SW 1271 (cell line): ENCODE measurements at places on chromosomes 11 and 22.

DNA sequence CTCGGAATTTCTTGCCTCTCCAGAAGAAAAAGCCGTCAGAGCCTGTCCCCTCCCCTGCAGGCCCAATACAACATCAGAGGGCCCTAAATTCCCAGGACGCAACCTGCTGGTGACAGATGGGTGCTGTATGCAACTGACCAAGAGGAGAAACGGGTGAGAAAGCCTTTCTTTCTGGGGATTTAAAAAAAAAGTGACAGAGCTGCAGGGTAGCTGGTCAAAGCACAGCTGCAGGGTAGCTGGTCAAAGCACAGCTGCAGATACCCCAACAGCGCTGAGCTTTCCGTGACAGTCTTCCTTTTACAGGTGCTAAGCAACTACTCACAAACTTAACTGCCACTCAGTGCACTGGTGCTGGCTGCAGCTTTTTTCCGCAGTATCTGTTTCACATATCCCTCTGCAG, 17.8 kb downstream of the AP1B1 start:
- no peak for DNase-seq

DNA sequence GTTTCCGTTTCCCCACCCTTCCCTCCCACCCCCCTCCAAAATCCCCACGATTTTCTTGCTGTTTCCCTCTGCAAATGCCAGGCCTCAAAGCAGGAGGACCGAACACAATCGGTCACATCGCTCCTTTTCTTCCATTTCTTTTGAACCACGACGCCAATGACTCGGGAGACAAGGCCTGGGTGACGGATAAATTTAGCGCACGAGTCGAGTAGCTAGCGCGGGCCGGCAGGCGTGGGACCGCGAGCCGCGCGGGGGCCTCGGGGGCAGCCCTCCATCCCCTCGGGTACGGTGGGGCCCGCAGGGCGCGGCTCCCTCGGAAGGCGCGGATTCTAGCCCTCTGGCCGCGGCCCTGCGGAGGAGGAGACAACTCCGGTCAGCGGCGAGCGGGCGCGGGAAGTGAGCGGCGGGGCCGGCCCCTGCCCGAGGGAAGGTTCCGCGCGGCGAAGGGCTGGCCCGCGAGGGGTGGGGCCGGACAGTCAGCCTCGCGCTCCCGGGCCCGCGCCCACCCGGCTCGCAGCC, 414 bp downstream of the JOSD1 start:
- no peak for DNase-seq

DNA sequence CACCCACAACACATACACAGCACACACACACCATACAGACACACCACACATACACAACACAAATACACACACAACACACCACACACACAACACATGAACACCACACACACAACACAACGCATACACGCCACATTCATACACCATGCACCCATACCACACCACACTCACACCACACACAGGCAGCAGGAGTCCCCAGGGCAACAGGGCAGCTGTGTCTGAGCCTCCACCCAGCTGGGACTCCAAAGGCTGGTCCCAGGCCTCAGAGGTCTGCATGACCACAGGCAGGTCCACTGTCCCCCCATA, 3.3 kb upstream of the WNT7B start:
- no peak for DNase-seq

GRCh38 chr11:33463059-33463458, 205.9 kb downstream of the HIPK3 start:
- no peak for DNase-seq

DNA sequence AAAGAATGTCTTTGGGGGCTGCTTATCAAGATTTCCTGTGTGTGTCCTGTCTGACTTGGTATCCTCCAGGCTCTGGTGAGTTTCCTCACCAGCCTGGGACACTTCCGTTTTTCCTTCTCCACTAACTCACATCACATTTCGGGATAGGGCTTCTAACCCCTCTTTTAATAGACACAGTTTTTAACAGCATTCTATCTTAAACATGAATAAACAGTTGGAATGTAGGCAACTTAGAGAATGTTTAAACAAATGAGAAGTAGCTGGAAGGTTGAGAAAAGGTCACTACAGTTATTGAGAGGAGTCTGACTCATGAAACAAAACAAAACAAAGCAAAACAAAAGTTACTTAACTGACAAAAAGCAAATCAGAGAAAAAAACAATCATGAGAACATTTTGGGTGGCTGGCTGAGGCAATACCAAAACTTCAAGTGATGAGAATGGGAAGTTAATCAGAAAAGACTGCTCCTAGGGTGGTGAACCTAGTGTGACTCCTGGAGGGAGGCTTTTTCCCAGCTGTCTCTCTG, 64.7 kb upstream of the CTSC start:
- DNase-seq = peak; percentile 70

DNA sequence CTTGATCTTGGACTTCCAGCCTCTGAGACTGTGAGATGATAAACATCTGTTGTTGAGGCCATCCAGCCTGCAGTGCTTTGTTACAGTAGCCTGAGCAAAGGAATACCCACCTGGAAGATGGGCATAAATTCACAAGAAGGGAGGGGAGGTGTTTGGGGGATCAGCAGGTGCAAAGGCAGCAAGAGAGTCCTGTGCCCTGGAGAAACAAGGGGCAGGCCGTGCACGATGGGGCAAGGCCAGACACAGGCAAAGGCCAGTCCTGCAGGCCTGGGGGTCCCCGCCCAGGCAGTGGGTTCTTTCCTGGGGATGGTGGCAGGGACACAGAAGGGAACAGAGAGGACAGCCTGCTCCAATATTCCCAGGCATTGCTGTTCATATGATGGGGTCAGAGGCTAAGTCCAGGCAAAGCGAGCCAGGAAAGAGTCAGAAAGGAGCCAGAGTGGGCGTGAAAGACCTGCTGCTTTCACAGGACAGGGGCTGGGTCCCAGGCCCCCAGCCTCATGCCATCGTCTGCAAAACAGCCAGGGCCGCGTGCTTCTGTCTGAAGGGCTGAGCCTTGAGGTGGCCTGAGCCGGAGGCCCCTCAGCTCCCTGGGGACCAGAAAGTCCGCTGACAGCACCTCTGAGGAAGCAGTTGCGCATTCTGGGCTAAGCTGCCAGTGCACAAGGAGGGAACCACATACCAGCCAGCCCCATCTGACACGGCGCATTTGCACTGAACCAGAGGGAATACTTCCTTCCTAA, 48.8 kb downstream of the MYEOV start:
- DNase-seq = no peak

- DNase-seq = no peak
Observed at GRCh38 chr11:11407763-11408084, 54.7 kb upstream of the CSNK2A3 start.

DNA sequence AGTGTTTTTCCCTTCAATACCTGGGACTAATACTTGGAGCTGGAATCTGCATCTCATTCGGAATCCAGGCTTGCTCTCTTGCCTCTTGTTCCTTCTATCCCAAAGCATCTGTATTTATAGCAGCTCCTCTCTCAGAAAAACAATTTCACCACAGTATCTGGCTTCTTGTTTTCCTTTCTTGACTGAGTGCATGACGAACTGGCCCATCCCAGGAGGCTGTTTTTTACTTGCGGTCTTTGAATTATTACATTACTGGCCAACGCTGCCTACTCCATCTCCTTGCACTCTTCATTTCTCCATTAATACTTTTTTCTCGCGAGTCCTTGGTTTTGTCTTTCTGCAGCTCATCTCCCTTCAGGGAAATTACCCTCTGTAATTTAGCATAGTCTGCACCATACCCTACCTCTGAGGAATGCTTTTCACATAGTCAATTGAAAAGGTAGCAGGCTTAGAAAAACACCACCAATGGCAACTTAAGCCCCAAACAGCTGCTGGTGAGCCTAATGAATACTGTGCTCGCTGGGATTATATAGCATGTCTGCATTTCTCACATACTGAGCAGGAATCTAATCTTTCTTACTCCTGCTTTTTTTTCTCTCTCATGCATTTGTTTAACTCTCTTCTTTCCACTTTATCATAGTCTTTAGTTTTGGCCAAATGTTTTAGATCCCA, 277.4 kb upstream of the SESN3 start:
- no peak for DNase-seq
